CD4-positive, alpha-beta T cell treated with Interferon alpha-2 for 1 hour (primary cell): ENCODE measurements at places on chromosomes 7 and 10.

DNA sequence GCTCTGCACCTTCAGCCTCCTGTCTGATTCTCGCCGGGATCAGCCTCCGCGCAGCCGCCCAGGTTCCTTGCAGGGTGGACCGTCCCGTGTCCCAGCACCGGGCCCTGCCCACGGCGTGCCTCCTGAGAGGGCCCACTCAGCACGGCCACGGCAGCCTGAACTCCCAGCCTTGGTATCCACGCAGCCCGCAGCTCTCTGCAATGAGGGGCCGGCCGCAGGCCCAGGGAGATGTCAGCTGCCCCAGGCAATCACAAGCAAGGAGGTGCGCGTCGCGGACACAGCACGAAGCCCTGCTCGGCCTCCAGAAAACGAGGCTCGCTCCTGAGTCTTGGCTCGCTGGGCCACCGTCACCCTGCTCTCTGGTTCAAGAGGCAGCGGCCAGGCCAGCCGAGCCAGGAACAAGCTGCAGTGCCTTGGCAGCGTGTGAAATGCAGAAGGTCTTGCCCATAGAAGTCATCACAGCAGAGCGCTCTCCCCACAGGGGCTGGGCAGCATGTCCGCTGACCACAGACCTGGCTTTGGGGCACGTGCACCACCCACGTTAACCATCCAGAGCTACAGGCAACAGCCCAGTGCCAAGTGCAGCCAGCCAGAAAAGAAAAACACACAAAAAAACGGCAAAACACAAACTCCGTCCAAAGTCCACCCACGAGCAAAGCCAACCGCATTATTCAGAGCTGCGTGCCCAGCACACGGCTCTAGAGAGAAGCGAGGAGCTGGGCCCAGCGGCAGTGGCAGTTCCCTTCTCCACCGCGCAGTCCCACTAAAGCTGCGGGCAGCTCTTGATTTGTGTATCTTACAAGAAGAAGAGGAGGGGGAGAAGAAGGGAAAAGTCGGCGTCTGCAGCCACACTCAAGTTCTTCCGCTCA is 13.9 kb downstream of the GPER1 start:
- DNase-seq, result no peak

DNA sequence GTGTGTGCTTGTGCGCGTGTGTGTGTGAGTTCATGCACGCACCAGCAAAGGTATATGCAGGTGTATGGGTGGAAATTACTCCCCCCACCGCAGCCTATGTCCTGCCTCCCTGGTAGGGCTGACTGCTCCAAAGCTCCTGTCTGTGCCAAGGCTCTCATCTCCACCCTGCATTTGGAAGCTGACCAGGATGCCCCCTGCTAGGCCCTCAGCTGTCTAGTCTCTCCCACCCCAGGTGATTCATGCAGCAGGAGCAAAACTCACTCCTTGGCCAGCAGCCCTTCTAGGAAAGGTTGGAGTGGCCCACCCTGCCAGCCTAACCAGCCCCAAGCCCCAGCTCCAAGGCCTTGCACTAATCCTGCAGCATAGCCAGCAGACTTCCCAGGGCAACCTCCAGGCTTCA is 148.4 kb downstream of the GRID1 start:
- no peak for DNase-seq

GRCh38 chr10:42177077-42177792 is 461.1 kb downstream of the ZNF33B start:
- DNase-seq, result no peak

- DNase-seq, result no peak
These were observed 285.1 kb downstream of the ZEB1 start for GRCh38 chr10:31604096-31604495.

DNA sequence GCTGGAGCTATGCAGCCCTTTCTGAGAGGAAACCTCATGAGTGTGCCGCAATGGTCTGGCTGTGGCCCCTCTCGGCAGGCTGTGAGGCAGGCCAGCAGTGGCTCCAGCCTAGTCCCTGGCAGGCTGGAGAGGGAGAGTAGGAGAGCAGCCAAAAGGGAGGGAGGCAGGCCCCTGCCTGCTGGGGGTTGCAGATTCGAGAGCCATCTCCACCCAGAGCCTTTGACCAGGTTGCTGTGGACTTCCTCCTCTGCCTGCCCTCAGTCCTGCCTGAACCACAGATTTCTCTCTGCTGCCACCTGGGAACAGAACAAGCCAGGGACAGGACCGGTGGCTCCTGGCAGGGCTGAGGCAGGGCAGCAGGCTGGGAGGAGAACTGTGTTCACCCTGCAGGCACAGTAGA is 13.9 kb downstream of the PAX2 start:
- no peak for DNase-seq

DNA sequence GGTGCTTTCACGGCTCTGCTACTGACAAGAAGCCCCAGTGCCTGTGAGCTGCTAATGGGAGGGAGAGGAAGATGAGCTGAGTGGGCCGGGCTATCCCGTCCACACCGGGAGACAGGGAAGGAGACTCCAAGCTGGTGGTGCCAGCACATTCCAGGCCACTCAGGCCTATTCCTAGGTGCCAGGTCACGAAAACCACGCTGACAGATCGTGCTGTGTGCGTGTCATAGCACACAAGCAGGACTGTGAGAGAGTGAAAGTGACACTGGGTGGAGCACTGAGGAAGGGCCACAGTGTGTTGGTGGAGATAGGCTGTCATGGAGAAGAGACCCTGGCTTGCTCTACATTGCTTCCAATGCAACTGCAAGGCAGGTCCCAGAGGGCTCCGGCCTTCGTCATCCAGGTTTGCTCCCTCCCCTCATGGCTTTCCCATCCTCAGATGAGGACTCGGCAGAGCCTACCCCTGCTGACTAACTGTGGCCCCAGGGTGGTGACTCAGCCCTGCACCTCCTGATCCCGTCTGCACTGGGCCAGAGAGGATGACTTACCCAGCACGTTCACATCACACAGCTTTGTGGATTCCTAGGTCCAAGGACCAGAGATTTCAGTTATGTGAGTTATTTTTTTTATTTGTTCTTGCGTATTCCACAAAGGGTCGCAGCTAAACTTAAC is 167.3 kb downstream of the EGFR start:
- no peak for DNase-seq

GRCh38 chr10:52954407-52954806 is 181.8 kb upstream of the MBL2 start:
- DNase-seq, result no peak

DNA sequence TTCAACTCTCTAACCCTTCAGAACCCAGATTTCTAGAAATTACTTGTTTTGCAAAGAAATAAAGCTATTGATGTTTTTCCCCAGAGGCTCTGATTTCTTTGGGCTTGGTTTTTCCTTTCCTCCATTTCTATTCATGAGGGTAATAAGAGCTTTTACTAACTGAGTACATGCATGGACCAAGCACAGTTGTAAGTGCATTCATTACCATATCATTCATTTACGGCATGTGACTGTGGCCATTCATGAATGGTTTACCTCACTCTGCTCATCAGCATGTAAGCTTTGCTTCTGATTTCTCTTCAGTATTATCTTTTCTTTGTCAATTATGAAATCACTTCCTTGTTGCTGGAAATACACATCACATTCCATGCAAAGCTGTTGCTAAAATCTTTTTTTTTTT is 42.4 kb downstream of the LAMB4 start:
- DNase-seq, result no peak

DNA sequence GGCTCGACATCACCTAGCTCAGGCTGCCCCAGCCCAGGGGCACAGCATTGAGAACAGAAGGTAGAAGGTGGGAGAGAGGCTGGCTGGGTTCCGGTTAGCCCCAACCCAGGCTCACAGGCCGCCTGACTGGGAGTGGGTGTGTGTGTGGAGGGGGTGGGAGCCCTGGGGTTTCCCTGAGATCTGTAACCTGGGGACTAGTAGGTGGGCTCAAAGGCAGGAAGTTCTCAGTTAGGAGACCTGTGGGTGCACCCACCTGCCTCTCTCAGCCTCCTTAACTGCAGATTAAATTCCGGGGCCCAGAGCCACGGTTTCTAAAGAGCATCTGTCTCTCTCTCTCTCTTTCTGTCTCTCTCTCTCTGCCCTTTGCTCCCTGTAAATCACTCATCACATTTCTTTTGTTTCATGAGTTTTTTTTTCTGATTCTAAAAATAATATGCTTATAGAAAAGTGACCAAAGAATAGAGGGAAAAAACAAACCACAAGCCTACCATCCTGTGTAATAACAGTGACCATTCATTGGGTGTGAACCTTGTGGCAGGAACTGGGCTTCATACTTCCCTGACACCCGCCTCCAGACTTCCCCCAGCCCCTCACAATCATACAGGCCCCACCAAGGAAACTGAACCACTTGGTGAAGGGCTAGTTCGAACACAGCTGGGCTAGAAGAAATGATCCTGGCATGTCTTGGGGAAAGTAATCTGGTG is 83.4 kb upstream of the SMNDC1 start:
- no peak for DNase-seq

DNA sequence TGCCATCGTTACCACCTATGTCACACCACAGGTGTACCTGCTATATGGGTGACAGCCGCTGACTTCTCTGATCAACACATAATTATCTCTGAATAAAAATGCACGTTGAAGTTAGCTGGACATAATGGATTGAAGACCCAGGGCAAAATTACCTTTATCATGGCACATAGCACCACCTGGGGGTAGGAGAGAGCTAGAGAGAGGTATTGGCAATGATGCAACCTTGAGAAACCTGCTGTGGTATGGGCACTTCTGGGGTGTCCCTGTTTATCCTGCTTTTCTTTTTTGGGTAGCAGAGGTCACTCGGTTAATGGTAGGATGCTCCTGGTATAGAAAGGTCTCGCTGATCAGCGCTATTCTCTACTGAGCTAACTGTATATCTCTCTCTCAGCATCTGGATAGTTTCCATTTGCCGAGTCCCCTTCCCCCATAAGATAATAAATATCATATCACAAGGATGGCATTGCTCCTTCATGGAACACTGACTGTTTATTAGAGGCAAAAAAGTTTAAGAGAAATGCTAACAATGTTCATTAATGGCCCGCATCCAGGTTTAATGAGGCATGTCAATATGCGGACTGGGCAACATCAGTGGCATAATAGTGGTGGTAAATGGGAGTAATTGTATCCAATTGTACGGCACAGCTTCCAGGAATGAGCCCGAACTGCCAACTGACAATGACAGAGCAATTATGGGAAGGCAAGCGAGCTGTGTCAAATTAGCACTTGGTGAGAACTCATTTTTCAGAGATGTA is 323.1 kb downstream of the TFEC start:
- peak; percentile 10 for DNase-seq

GRCh38 chr7:107007007-107007891 is 37.3 kb upstream of the PRKAR2B start:
- no peak for DNase-seq

- no peak for DNase-seq
These were observed 541.0 kb upstream of the ADARB2 start for GRCh38 chr10:2278363-2278762.

- DNase-seq, result no peak
These were observed 1.2 kb upstream of the LRMDA start for GRCh38 chr10:75430000-75430763.

DNA sequence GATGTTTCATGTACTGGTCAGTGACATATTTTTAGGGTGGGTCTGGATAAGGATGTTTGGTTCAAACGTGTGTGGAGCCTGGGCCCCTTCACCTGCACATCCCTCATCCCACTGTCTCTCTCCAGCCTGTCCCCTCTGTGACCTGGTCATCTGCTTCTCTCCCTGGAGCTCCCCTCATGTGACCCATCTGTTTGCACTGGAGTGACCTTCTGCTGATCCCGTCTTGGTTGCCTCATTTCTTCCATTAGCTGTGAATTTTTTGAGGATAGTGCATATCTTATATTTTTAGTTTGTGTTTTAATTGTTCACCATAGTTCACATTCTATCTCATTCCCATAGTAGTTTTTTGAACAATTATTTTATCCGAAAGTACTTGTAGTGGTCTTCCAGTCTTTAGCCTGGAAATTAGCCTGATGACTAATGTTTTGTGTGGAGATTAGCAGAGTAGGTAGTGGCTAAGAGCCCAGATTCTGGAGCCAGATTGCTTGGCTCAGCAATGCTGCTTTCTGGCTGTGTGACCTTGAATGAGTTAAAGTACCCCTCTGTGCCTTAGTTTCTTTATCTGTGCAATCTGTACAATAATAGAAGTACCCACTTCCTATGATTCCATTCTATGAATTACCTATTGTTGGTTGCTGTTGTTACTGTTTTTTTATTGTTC is 224.5 kb downstream of the LRMDA start:
- DNase-seq, result no peak

DNA sequence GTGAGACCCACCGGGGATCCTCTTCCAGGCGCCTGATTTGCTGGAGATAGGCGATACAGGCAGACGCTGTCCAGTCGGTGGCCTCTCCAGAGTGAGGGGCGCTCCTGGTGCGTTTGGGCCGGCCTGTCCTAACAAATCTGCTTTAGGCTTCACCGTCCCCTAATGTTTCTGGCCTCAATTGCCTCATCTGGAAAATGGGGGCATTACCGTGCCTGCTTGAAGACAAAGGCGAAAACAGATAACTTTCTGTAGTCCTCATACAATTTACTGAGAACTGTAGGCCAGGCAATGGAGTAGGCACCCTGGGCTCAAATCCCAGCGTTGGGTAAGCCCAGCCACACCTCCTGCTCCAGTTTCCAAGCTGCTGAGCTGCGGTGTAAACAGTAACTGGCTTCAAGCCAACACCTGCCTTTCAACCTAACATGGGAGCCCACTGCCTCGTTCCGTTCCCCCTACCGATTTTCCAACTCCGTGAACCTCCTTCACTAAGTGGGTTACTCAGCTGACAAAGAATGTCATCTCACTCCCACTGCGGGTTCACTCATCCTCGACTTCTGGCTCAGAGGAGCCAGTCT is 589 bp upstream of the ZFAND4 start:
- DNase-seq, result no peak

DNA sequence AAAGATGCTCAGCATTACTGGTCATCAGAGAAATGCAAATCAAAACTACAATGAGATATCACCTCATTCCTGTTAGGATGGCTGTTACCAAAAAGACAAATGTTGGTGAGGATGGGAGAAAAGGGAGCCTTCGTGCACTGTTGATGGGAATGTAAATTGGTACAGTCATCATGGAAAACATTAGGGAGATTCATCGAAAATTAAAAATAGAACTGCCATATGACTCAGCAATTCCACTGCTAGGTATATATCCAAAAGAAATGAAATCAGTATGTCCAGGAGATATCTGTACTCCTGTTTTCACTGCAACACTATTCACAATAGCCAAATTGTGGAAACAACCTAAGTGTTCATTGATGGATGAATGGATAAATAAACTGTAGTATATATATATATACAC is 228.1 kb downstream of the ACTR3B start:
- no peak for DNase-seq

GRCh38 chr7:20539201-20539600 is 76.3 kb upstream of the ABCB5 start:
- DNase-seq, result no peak

DNA sequence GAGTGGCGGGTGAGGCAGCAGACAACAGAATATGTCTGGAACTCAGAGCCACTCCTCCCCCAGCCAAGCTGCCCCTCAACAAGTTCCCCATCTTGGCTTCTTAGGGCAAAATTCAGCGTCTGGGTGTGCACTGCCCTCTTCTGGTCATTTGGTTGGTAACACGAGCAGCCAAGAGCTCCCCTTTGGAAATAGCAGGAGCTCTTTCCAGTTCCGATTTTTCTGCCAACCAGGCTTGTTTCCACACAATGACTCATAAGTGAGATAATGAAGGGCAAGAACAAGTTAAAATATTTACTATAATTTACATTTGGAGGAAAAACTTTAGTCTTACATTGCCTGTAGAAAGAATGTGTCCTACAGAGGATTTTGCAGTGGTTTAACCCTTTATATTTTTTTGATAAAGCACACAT is 70.5 kb downstream of the ADCYAP1R1 start:
- peak; percentile 27 for DNase-seq
